Pulmonary artery endothelial cell (primary cell): ENCODE measurements at places on chromosomes 7 and 10. TPM values are rescaled to one million over a fixed set of nuclear protein-coding genes. Genes with fewer than 3 reads are reported as not detected.

The DCLRE1C gene
- total RNA-seq: 7.5 and 9.3 TPM in 2 replicates

The ACHE gene
- total RNA-seq: 0.33 and 0.81 TPM in 2 replicates

- no peak for DNase-seq
Observed at GRCh38 chr7:113217314-113217713, 99.0 kb upstream of the SMIM30 start.

The NXPH1 gene
- not detected in 2 replicates for total RNA-seq

DNA sequence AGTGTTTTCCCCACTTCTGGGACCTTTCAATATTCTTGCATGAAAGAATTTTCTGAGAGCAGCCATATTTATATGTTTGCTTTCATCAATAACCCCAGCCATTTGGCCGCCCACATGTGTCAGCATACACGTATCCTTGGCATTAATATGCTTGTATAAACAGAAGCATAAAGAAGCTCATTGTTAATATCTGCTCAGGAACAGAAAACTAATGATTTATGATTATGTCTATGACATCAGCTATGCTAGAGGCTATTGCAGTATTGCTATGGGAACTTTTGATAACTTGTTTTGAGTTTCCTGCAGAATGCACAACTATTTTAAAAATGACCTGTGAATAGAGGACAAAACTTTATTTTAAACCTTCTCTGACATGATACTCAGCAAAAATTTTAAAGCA lies 300.9 kb upstream of the MTPN start:
- no peak for DNase-seq

- no peak for DNase-seq
Observed at GRCh38 chr7:64733550-64734240, 60.5 kb upstream of the ZNF138 start.

DNA sequence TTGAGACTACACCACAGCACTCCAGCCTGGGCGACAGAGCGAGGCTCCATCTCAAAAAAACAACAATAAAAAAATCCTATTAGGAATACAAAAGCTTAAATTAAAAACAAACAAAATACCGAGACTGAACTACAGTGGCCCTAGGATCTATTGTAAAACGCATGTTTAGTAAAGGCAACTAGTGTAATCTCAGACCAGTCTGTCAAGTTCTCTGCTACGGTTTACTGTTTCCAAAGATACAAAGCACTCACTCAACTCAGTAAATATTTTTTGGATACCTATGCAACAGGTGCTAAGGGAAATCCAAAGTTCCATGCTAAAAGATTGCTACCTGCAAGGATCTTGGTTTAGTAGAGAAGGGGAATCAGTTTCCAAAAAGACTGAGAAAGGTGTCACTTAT lies 3.4 kb upstream of the MIOS start:
- DNase-seq: no peak

DNA sequence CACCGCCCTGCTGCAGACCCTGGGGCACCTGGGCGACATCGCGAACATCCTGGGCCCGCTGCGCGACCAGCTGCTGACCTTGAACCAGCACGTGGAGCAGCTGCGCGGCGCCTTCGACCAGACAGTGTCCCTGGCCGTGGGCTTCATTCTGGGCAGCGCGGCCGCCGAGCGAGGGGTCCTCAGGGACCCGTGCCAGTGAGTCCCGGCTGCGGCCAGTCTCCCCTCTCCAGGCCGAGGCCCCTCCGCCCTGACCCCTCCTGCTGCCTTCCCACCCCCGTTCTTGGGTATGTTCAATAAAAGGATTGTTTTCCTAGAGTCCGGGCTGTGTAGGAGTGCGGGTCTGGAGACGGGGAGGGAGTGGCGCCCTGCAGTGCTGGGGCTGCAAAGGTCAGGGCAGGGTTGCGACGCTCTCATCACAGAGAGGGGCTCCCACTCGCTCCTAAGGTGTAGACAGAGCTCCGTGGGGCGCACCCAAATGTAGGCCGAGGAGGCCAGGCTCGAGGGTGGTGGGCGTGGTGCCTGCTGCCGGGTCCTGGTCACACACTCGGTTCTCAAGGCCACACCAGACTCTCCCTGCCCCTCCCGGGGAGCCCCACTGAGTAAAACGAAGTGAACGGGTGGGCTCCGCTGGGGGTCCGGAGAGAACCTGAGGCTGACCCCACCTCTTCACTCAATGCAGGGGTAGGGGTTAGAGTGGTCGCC lies 1.4 kb downstream of the UTF1 start:
- no peak for DNase-seq

DNA sequence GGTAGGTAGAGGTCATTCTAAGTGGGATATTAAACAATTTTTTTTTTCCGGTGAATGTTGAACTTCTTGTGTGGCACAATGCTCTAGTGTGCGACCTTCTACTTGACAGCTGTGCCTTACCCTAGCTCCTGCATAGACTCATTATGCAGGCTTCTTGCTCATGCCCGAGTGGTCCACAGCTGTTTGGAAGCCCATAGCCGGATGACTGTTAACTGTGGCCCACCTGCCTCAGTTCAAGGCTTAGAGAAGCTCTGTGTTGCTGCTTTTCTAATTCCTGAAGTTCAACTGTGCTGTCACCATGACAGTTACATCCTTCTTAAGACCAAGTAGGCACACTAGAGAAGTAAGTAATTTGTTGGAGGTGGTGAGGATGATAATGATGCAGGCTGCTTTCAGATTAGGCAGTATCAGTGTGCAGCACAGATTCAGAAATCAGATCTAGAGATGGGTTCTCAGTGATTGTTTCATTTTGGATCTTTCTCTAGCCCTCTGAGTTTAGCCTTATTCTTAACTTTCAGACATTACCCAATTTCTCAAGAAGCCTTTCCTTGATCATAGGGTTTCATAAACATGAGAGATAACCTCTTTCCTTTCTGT lies 278.4 kb downstream of the PHF14 start:
- DNase-seq: no peak

GRCh38 chr7:107931740-107932515 lies 40.9 kb downstream of the DLD start:
- DNase-seq: no peak

- DNase-seq: no peak
Observed at GRCh38 chr7:9283246-9283645, 849.8 kb downstream of the NXPH1 start.

GRCh38 chr10:99671386-99671785 lies 12.1 kb downstream of the ENTPD7 start:
- DNase-seq: no peak

DNA sequence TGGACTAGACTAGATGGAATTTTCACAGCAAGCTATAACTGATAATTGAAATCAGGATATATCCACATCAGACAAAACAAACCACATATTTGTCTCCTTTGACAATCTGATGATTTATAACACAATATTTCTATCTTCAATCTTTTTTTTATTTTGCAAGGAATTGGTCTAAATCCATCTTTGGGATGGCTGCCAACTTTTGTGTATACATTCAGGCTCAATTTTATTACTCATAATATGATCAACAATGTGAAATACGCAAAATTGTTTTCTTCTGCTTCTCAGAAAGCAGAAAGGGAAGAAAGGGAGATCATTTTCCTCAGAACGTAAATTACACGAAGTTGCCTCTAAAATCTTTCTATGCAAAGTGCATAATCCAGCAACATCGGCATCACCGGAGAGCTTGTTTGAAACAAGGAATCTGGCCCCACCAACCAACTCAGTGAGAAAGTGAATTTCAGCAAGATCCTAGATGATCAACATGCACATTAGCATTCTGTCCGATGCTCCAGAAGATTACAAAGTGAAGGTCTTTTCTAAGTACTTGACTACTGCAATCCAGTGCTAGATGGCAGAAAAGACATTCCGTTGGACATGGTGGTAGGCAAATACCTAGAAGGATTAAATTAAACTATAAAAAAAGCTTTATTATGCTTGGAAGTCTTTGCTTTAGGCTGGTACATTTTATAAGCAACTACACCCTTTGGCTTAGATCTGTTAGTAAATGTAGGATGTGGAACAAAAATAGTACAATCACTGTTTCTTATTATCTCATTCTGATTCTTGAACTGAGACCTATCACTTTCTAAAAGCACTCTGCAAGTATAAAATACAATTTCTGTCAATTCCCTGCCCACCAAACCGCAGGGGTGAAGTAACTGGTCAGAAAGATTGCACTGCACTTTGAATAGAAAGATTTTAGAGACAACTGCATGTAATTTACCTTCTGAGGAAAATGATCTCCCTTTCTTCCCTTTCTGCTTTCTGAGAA lies 126.4 kb upstream of the RSU1 start:
- no peak for DNase-seq

The FXYD4 gene
- total RNA-seq: not detected in 2 replicates

DNA sequence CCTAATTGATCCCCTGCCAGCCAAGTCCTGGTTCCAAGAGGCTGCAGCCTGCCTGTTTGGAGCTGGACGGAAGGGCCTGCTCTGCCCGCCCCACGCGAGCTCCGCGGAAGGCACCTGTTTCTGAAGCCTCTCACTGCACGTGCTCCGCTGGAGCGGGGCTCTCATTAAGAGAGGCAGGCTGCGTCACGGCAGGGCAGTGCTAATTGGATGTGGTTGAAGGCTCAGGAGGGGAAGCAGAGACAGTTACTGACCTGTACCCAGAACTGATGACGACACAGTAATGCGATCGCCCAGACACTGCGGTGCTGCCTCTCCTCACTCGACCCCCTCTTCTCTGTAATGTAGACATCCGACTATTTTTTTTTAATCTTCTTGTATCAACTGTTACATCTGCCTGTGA lies 411.1 kb upstream of the MGMT start:
- no peak for DNase-seq

DNA sequence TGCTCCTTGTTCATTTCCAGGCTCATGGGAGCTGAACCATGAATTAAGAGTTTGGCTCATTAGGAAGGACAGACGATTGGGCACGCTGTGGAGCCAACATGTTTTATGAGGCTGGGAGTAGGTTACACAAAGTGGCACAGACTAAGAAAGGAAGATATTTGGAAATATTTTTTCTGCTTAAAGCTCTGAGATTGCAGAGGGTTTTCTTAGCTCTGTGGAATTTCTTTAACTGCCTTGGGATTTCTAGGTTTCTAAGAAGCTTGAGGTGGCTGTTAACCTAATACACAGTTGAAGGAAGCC lies 344.6 kb downstream of the RNLS start:
- DNase-seq: no peak

DNA sequence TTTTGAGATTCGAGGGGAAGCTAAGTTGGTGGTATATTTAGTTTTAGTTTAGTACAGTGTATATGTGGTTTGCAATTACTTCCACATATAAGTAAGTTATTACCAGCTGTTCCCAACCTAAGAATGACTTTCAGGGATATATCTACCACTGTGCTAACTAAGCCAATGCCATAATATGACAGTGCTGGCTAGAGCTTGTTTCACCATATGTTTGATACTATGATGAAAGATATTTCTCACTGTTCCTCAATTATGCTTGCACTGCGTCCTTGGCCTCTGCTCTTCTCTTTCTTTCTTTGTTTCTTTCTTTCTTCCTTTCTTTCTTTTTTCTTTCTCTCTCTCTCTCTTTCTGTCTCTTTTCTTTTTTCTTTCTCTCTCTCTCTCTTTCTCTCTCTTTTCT lies 113.8 kb upstream of the SKAP2 start:
- no peak for DNase-seq

- no peak for DNase-seq
Observed at GRCh38 chr10:114515298-114515914, 111.1 kb upstream of the AFAP1L2 start.

The DYNC1I1 gene
- 3.9 and 9.6 TPM in 2 replicates for total RNA-seq

The JAKMIP3 gene
- total RNA-seq: 0.07 TPM in 2 replicates

- DNase-seq: no peak
Observed at GRCh38 chr10:58795560-58795959, 282.9 kb downstream of the BICC1 start.
